DMS79 treated with DMSO at 0.1 percent for 48 hours (cell line): ENCODE measurements at places on chromosomes 5 and 9.

DNA sequence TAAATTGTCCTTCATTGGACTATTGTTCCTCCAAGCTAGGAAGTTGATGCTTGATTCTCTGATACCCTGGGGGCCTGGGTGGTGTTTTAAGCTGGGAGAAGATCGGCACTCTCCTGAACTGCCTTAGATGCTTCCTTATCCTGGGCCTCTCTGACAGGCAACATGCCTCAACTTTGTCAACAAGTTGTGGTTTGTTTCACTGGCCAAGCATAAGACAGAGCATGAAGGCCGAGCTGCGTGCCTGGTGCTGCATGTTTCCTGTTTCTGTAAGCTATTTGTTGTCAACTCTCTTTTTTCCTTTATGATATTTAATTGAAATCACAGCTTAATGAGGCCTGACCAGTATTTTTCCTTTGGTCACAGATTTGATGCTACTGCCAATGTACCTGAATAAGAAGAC, 187.6 kb upstream of the TNC start:
- no peak for DNase-seq

DNA sequence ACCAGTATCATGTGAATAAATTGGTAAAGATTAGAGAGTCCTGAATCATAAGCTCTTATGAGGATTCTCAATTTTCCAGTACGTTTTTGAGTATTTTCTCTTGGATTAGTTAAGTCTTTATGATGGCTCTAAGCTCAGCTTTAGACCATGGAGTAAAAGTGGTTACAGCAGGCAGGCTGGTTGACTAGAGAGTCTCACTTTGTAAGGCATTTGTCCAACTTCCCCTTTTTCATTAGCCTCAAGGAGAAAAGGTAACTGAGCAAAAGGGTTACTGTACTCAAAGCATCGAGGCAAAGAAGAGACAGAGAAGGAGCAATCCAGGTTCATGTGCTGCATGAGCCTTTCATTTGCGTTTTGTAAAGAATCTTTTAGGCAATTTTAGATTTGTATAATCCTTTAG, 8.5 kb downstream of the NOP16 start:
- no peak for DNase-seq

GRCh38 chr5:11863911-11864310, 40.3 kb downstream of the CTNND2 start:
- DNase-seq, result no peak

- no peak for DNase-seq
Observed at GRCh38 chr5:77974576-77974975, 198.4 kb upstream of the TBCA start.

GRCh38 chr5:127041571-127041970, 11.2 kb upstream of the MARCHF3 start:
- no peak for DNase-seq

- no peak for DNase-seq
Observed at GRCh38 chr5:1658665-1659064, 134.9 kb upstream of the LPCAT1 start.

- DNase-seq, result peak; percentile 32
Observed at GRCh38 chr9:113578882-113579282, 115.4 kb downstream of the RGS3 start.

GRCh38 chr9:116149844-116150243, 3.7 kb upstream of the PAPPA start:
- DNase-seq, result no peak

DNA sequence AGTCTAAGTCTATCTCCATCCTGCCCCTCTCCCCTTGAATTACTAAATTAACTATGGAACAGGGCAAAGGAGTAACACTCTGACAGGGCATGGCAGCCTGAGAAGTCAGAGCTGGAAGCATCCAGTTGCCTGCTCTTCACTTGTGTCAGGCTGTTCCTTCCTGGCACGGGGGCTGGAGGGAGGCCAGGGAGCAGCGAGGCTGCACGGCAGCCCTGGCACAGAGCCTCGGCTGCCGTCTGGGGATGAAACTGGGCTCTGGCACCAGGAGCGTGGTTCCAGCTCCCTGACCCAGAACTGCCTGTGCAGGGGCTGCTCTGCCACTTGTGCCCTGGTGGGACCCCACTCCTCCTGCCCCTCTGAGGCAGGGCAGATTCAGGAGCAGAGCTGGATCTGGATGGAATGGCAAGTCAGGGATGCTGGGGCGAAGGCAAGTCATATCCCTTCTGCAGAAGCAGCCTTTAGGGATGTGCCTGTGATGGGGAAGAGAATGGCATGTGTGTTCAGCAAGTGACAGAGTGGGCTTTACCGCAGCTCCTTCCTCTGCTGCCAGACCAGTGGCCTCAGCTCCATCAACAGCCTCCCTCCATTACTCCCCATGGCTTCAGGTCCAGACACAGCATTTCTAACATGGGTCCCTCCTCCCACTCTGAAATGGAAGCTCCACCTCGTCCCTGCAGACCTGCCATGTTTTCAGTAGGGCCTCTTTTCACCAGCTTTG, 42.2 kb upstream of the PDE8B start:
- peak; percentile 13 for DNase-seq

DNA sequence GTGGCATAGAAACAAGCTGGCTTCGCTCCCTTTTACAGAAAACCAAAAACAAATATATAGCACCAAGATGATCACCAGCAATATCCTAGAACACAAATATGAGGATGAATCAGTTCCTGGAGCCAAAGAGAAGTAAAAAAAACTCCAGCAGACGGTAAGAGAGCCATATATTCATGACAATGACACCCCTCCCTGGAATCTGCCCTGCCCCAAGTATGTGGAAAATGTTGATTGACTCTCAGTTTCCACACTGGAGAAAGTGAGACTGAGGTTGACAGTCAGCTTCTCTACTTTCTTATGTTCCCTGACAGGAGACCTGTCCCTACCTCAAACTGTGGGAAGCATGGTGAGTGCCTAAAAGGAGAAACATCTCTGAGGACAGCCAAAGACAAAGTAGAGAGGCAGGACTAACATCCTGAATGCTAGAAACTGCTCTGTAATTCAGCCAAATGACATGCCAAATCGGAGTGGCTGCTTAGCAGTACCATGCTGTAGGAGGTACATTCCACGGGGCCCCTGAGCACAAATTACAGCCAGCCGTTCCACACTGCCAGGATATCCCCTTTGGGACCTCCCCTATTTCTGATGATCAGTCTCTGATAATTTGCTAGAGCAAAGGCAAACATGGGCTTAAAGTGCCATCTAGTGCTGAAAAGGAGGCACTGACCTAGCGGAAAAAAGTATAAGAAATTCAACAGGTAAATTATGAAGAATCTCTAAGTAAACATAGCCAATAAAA, 424.0 kb upstream of the RGMB start:
- no peak for DNase-seq

DNA sequence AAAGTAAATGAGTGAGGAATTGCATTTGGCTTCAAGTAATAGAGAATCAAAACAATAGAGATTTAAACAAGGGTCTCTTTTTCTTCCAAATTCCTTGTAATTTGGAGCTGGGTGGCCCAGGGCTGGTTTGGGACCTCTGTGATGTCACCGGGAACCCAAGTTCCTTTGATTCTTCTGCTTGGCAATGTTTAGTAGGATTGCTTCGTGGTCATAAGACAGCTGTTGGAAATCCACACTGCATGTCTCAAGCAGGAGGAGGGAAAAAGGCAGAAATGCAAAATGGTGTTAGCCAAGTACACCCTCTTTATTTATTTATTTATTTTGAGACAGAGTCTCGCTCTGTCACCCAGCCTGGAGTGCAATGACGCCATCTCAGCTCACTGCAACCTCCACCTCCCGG, 72.6 kb upstream of the IL12B start:
- DNase-seq, result no peak

GRCh38 chr5:133723126-133723525, 110.8 kb upstream of the FSTL4 start:
- DNase-seq, result no peak

- DNase-seq, result no peak
Observed at GRCh38 chr9:117720066-117720465, 15.9 kb downstream of the TLR4 start.

DNA sequence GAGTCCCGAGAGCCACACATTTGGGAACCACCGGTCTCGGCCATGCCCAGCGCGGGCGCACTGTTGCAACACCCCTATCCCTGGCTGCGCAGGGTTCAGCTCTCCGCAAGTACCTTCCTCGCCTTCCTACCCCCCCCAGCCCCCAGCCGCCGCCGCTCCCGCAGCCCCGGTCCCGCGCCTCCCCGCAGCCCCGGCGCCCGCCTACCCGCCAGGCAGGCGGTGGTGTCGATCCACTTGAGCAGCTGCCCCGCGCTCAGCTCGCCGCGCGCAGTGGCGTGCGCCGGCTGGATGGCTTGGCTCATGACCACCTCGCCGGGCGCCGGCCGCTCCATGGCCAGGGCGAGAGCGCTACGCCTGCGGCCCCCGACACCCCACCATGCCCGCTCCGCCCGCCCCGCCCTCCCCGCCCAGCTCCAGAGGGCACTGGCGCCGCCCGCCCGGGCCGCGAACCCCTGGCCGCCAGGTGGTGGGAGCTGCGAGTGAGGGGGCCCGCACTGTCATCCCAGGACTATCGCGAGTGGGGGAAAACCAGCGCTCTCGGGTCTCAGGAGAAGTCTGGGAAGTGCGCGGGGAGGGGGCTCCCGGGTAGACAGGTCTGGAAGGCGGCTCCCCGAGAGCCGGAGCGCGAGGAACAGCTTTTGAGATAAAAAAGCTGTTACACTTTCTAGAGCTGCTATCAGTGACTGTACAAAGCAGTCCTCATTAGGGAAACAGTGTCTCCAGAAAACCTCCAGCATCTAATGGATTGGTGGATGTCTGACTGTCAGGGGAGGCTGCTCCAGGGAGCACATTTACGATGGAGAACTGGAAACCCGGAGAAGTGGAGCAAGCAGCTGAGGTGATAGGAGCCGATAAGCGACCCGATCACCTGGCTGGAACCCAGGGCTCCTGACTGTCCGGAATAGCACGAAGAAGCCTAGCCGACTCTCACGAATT, at the start of gene ACOT12:
TSS of gene ACOT12 (minus strand) at position 352 of the 936 bp plus-strand sequence. CDS start at position 332, 20 bp downstream.
- no peak for DNase-seq

DNA sequence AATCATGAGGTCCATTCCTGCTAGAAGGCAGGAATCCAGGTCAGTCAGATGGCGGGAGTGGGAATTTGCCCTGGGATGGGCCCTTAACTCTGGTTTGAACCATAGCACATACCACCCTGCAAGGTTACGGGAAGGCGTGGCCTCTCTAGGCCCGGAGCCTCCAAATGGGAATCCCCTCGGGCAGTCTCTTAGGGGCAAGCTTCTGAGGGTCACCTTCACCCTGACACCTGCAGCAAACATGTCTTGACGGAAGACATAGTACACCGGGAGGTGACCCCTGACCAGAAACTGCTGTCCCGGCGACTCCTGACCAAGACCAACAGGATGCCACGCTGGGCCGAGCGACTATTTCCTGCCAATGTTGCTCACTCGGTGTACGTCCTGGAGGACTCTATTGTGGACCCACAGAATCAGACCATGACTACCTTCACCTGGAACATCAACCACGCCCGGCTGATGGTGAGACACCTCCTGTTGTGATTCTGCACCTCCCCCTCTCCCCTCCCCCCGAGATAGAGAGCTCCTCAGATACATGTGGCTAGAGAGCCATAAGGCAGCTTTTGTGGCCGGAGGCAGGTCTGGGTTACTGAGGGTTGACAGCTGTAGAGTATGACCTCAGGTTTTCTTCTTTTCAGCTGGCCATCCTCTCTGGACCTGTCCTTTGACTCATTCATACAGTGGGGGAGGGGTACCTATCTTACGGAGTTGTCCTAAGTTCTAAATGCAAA, 957 bp downstream of the PRELID1 start:
- no peak for DNase-seq

- no peak for DNase-seq
Observed at GRCh38 chr9:32431196-32431595, 46.8 kb downstream of the ACO1 start.

DNA sequence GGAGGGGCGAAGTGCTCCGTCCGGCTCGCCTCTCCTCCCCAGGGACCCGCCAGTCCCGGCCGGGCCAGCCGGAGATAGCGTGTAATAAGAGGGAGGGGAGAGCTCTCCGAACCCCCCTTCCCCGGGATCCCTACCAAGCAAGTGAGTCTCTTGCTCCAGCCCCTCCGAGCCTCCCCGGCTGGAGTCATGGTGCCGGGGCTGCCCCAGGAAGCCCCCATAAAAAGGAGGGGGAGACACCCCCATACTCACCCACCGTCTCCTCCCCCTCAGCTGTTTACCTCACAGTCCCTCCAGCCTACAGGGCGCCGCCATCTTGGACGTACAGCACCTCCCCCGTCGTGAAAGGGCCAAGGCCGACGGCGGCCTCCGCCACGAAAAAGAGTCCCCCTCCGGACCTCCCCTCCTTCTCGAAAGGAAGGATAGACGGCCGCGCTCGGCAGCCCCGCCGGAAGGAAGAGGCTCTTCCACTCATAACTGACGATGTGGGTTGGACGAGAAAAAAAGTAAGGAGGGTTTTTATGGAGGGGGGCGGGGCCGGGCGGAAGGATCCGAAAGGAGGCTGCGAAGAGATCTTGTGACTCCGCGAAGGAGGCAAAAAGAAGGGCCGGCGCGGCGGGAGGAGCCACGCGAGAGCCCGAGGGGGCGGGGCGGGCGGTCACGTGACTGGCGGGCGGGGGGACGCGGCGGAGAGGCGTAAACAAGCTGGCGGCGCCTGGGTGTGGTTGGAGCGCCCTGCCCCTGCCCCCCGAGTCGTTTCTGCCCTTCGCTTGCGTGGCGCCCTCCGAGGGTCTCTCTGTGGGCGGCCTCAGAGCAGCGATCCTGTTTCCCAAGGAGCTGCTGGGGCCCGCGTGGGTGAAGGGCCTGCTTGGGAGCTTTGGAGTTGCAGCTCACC, at the start of gene TSC1:
TSS of gene TSC1 (minus strand) at position 323 of the 892 bp plus-strand sequence. CDS start 15,744 bp downstream, outside the sequence.
- peak; percentile 87 for DNase-seq

- peak; percentile 11 for DNase-seq
Observed at GRCh38 chr5:61386045-61386800, 54.2 kb downstream of the ZSWIM6 start.

- no peak for DNase-seq
Observed at GRCh38 chr5:159451197-159452052, 121.1 kb upstream of the IL12B start.

GRCh38 chr5:168734620-168735300, 155.6 kb upstream of the PANK3 start:
- no peak for DNase-seq

- no peak for DNase-seq
Observed at GRCh38 chr9:109935406-109936087, 155.5 kb downstream of the PALM2AKAP2 start.

DNA sequence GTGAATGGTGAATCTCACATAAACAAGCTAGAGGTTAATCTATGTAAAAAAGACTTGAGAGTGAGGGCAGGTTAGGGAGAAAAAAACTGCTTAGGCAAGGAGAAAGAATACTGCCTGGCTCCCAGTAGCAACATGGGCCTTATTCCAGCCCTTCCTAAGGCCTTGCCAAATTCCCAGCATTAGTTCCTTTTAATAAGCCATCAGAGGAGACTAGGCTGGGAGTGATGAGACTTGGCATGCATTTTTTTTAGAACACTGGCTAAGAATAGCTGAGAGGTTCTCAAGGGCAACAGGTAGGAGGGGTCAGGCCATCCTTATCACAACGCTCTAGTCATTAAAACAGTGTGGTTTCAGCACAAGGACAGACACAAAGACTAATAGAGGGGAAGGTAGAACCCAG, 20.9 kb upstream of the ZBTB43 start:
- no peak for DNase-seq

- DNase-seq, result no peak
Observed at GRCh38 chr5:141705469-141705868, 23.4 kb upstream of the ARAP3 start.

GRCh38 chr5:120621339-120621738, 157.2 kb downstream of the PRR16 start:
- DNase-seq, result no peak
